ENCODE measurements at places on chromosomes 5 and 9.

DNA sequence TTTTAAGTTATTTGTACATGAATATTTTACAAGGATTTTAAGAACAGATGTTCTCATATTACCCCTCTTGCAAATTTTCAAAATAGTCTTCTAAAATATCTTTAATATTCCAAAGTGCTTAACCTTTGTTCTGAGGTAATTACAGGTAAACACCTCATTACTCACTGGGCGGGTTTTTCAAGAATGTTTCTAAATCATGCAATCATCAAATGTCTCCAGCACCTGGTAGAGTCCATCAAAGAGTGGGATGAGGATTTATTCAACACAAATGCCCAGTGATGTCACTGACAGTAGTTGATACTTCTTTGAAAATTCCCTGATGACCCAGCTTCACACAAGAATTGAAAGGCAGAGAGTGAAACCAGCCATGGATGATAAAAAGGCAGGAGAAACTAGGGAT is 114.4 kb downstream of the SEC61B start:
- no peak for DNase-seq

- DNase-seq, result no peak
Observed at GRCh38 chr9:88478246-88478645, 56.7 kb upstream of the NXNL2 start.

DNA sequence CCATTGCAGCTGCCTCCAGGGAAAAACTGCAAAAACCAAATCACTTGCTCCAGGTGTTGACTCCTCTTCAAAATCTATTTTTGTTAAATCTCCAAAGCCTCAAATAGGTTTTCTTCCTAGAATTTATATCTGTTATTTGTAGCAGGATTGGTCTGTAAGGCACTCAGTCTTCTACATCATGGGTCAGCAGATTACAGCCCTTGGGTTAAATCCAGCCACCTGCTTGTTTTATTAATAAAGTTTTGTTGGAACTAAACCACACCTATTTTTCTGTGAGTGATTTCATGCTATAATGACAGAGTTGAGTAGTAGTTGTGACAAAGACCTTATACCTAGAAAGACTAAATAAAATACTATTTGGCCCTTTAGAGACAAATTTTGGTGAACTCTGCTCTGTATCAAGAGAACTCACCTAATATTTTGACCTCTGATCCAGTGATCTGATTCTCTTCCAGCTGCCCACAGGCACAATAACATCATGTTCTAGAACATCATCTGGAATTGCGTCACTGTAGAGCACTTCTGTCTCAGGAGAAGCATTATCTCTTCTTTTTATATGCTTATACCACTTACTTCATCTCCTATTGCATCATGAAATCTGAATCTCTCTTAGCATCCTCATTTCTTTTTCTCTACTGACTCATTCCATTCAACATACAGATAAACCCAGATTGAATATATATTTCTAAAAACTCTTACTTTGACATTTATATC is 130.1 kb downstream of the RPS23 start:
- DNase-seq, result no peak

DNA sequence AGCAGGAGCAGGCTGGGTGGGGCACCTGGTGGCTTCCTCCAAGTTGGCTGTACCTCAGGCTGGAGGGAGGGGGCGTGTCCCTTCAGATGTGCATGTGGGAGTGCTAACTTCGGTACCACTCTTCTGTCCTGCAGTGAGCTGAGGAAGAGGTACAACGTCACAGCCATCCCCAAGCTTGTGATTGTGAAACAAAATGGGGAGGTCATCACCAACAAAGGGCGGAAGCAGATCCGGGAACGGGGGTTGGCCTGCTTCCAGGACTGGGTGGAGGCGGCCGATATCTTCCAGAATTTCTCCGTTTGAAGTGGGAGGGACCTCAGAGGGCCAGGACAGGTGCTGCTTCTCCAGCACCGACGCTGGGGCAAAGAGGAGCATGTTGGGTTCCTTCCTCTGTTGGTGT is 9.3 kb downstream of the NXNL2 start:
- peak; percentile 7 for DNase-seq

DNA sequence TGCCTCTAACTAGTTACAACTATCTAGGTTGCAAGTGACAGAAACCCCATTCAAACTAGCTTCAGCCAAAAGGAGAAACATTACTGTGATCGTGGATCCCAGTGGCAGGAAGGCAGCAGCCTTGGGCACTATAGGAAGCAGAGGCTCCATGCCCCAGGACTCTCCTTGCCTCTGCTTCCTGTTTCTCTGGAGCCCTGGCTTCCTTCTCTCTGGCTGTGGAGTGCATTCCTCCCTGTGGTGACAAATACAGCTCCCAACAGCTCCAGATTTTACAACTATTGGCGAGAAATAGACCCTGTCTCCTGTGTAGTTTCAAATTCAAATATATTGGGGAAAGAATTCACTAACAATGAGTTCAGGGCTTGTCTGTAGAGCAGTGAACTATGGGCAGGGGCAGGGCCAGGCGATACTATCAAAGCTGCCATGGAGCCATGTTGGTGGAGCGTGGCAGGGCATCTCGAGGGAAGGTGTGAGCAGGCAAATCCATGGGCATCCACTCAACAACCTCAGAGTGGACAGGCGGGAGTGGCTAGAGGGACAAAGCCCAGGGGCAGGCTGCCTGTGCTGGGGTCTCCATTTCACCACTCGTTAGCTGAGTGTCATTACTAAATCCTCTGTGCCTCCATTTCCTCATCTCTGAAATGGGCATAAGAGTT is 189.5 kb downstream of the ERCC6L2 start:
- peak; percentile 12 for DNase-seq

DNA sequence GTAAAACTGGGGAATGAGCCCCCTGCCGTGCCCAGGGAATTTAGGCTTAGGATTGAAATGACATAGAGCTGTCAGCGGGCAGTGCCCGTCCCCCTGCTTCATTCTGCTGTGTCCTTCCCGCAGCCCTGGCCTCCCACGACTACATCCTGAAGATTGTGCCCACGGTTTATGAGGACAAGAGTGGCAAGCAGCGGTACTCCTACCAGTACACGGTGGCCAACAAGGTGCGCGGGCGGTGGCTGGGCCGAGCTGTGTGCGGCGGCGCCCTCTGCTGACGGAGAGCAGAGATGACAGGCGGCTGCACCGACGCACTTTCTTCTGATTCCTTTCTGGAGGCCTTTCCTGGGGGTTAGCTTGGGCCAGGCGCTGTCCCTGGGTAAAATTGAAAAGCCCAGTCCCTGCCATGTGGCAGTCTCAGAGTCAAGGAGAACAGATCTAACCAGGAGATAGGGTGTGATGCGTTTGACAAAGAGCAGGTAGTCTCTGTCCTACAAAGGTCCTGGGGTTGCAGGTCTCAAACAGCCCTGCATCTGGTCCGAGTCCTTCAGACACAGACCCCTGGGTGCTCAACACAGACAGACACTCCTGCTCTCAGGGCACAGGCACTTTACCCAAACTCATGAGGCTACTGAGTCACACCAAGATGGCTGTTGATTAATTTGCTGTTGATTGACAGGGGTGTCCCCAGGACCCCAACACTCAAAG is 26.8 kb upstream of the RPL26L1 start:
- peak; percentile 79 for DNase-seq

DNA sequence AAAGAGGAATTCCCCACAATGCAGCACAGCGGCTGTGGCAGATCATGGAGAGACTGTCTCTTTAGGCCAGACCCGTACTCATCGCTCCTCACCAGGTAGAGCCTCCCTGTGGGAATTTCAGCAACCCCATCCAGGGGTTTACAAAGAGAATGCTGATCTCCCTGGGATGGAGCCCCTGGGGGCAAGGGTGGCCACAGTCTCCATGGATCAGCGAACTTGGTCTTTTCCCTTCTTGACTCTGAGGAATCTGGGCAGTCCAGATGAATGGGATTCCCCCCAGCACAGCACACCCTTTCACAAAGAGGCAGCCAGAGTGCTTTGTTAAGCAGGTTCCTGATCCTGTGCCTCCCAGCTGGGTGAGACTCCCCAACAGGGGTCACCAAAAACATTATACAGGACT is 108.7 kb upstream of the RGMB start:
- no peak for DNase-seq

GRCh38 chr5:150700246-150700593 is 642 bp downstream of the RBM22 start:
- no peak for DNase-seq

All from inflammatory macrophage treated with lipopolysaccharide for 1 hour (primary cell).